ENCODE measurements at places on chromosomes 6 and 20.

- no peaks in the 10 kb centered on the region for H3K36me3 ChIP-seq
- DNase-seq, result no peak
- no peak overlapping the region for H3K4me3 ChIP-seq
- H3K4me1 ChIP-seq, result no peaks in the 10 kb centered on the region
- H3K27me3 ChIP-seq, result no peaks in the 10 kb centered on the region
- H3K27ac ChIP-seq, result no peak overlapping the region
Measured at GRCh38 chr6:22784601-22785410, 215.4 kb downstream of the HDGFL1 start.

DNA sequence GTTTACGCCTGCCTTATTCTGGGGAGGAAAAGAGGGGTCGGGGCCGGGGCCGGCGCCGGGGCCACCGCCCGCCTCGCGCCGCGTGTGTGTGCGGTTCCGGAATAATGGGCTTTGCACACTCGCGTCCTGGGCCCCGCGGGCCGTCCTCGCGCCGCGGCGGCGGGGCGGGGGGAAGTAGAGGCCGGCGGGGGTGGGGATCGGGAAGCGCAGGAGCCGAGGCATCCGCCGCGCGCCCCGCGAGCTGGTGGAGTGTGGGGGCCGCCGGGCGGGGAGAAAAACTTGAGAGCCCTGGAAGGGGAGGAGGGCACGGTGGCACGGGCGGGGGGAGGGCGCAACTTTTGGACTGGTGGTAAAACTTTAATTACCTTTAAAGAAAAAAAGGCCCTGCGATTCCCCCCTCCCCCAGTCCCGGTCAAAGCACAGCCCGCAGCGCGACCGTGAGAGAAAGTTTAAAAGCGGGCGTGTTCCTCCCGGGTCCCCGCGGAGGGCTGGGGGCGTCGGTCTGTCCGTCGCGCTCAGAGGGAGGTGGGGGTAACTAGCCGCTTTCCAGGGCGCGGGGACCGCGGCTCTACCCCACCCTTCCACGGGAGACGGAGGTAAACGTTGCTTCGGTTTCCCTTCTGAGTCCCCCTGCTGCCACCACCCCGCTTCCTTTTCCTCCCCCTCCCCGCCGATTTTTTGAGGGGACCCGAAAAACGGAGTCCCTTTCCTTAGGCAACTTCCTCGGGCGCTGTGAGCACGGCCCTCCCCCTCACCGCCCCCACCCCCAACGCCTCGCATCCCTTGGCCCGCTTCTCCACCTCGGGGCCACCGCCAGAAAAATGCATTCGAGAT, 1.9 kb downstream of the L3MBTL3 start:
- peak; percentile 64 for DNase-seq
- no peaks in the 10 kb centered on the region for H3K27me3 ChIP-seq
- peaks cover 21% of the 10 kb centered on the region for H3K36me3 ChIP-seq

- H3K27me3 ChIP-seq, result no peaks in the 10 kb centered on the region
- no peak overlapping the region for H3K27ac ChIP-seq
- peaks cover 12% of the 10 kb centered on the region for H3K4me1 ChIP-seq
Measured at GRCh38 chr20:21173485-21173884, 47.6 kb downstream of the KIZ start.

- H3K27ac ChIP-seq, result no peak overlapping the region
- DNase-seq, result no peak
- peaks cover 29% of the 10 kb centered on the region for H3K27me3 ChIP-seq
- no peak overlapping the region for H3K4me3 ChIP-seq
- no peaks in the 10 kb centered on the region for H3K36me3 ChIP-seq
Measured at GRCh38 chr20:11894062-11894461, 23.6 kb upstream of the BTBD3 start.

GRCh38 chr6:44301106-44301505, 12.0 kb downstream of the AARS2 start:
- no peak overlapping the region for H3K27ac ChIP-seq
- peaks cover 69% of the 10 kb centered on the region for H3K36me3 ChIP-seq

GRCh38 chr20:63658749-63659187, 656 bp downstream of the RTEL1 start:
- H3K27ac ChIP-seq, result peak overlapping the region; percentile 99
- no peak for DNase-seq
- peaks cover 58% of the 10 kb centered on the region for H3K36me3 ChIP-seq
- H3K27me3 ChIP-seq, result no peaks in the 10 kb centered on the region
- H3K4me3 ChIP-seq, result peak overlapping the region; percentile 97
- H3K4me1 ChIP-seq, result peaks cover 42% of the 10 kb centered on the region

DNA sequence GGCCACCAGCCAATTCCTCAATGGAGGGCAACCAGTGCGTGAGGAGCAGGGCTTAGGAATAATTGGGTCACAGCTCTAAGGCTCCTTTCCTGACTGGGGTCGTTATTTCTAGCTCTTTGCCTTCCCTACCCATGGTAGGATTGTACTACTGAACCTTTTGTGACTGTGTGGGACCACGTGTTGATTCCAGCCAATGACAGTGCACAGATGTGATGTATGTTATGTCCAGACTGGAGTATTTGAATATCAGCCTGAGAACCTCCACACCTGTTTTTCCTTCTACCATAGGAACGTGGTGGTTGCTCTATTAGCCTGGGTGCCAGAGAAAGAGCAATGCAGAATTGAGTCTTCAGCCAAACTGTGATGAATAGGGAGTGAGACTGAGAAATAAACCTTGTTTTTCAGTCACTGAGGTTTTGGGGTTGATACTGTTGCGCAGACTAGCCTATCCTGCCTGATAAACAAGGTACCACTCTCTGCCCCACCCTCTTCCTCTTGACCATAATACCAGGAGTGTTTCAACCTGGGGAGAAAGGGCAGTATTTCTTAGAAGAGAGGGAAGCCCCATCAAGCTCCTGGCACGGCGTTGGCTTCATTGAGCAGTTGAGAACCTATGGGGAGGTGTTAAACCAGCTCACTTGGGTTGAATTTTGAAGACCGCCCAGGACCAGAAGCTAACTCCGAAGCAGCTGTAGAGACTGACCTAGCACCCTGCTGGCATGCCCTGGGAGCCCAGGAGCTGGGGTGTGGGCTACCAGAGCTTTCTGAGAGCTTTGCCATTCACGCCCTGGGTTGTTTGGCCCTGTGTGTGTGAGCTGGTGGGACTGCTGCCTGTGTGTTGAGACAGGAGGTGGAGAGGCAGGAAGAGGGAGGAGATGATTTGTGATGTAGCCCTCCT, 105.5 kb upstream of the BACH2 start:
- H3K36me3 ChIP-seq, result no peaks in the 10 kb centered on the region
- no peaks in the 10 kb centered on the region for H3K27me3 ChIP-seq
- peak overlapping the region; percentile 32 for H3K4me3 ChIP-seq
- peaks cover 91% of the 10 kb centered on the region for H3K4me1 ChIP-seq

- peak overlapping the region; percentile 83 for H3K4me3 ChIP-seq
- DNase-seq, result no peak
- peaks cover 28% of the 10 kb centered on the region for H3K36me3 ChIP-seq
- peaks cover 43% of the 10 kb centered on the region for H3K4me1 ChIP-seq
Measured at GRCh38 chr20:62066339-62066982, 780 bp upstream of the TAF4 start.

DNA sequence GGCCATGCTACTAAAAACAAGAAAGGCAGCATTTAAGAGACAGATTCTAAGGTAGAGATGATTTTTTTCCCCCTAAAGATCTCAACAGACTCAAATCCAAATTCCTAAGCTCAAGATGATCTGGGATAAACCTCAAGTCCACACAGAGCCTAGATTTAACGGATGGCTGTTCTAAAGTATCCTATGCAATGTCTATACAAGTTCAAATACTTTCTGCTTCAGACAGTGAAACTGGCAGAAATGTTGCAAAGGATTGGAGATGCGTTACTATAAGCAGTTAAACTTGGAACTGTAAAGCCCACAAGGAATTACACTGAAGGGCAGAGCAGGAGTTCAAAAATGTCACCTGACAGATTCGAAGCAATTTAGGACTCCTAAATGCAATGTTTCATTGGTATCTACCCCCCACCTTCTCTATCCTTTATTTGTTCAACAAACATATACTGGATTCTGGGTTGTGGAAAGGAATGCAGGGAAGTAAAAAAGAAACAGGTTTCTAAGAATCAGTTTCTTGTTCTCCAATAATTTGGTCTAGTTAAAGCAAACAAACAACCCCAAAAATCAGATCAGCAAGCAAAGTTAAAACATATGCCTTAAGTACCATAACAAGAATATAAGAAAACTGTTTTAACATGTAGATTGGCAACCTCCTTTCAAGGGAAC, 1.6 kb downstream of the DNAAF9 start:
- H3K4me1 ChIP-seq, result peaks cover 36% of the 10 kb centered on the region
- no peak overlapping the region for H3K27ac ChIP-seq
- peaks cover 2% of the 10 kb centered on the region for H3K36me3 ChIP-seq
- H3K27me3 ChIP-seq, result peaks cover 9% of the 10 kb centered on the region
- no peak for DNase-seq

DNA sequence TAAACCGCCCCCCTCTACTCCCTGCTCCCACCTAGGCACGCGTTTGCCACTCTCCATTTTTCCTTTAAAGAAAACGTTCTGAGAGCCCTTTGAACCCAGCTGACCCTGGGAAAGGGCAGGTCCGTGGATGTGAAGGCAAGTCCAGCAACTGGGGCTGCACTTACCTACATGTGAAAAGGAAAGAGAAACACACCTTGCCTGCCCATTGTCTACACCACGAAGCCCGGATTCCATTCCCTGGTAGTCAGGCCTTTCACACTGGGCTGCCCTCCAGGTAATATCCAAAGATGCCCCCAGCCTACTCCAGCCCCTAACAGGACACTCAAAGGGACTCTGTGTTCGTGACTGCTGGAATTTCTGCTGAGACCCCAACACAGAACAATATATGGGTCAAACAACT, 94.4 kb downstream of the CD83 start:
- peak overlapping the region; percentile 89 for H3K27ac ChIP-seq
- no peak for DNase-seq
- H3K36me3 ChIP-seq, result no peaks in the 10 kb centered on the region
- peaks cover 40% of the 10 kb centered on the region for H3K4me1 ChIP-seq
- peak overlapping the region; percentile 75 for H3K4me3 ChIP-seq
- H3K27me3 ChIP-seq, result no peaks in the 10 kb centered on the region

DNA sequence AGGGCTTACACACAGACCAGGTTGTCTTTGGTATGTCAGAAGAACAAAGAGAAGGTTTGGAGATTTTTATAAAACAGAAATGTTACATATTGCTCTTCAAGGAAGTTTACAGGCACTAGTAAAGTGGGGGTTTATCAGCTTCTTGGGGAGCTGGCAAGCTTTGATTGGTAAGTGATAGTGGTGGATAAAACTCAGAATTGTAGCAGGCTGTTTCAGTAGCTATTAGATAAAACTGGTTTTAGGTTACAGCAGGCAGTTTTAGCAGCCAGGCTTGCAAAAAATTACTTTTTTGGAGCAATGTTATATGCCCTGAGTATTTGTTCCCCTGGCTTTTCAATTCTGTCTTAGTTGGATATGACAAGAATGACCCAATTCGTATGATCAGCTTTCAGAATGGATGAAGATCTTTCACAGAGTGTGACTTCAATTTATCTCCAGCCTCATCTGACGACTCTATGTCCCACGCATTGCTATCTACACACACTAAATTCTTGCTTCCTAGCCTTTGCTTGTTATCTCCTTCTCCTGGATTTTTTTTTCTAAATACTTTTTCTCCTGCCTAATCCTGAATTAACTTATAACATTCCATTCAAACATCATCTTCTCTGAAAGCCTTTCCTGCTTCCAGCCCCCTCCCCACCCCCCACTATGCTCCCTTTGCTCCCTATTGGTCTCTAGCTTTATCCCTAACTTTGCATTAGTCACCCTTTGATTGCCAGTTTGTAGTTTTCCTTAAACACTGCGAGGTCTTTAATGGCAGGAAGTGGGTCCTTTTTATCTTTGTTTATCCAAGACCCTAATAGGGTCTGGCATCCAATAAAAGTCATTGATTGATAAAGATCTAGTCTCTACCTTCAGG, 1.0 kb upstream of the TOMM34 start:
- H3K4me1 ChIP-seq, result peaks cover 78% of the 10 kb centered on the region
- H3K4me3 ChIP-seq, result peak overlapping the region; percentile 97
- no peak for DNase-seq
- H3K27ac ChIP-seq, result peak overlapping the region; percentile 98

DNA sequence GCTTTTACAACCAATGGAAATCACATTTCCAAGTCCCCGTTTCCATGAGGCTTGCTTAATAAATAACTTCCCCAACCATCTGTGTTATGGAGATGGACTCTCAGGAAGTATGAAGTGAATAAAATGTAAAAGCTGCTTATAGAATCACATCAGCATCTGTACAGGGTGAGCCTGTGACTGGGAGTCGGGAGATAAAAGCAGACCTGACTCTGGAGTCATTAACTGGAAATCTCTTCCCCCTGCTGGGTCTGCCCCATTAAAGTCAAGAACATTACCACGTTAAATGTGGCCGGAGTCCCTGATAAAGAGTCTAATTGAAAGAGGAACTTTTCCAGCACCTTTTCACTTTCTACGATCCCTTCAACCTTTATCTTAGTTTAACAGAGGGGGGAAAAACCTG, 368.5 kb downstream of the DOK5 start:
- H3K4me1 ChIP-seq, result no peaks in the 10 kb centered on the region
- H3K27me3 ChIP-seq, result no peaks in the 10 kb centered on the region
- no peak overlapping the region for H3K27ac ChIP-seq
- DNase-seq, result no peak
- no peaks in the 10 kb centered on the region for H3K36me3 ChIP-seq
- H3K4me3 ChIP-seq, result no peak overlapping the region

DNA sequence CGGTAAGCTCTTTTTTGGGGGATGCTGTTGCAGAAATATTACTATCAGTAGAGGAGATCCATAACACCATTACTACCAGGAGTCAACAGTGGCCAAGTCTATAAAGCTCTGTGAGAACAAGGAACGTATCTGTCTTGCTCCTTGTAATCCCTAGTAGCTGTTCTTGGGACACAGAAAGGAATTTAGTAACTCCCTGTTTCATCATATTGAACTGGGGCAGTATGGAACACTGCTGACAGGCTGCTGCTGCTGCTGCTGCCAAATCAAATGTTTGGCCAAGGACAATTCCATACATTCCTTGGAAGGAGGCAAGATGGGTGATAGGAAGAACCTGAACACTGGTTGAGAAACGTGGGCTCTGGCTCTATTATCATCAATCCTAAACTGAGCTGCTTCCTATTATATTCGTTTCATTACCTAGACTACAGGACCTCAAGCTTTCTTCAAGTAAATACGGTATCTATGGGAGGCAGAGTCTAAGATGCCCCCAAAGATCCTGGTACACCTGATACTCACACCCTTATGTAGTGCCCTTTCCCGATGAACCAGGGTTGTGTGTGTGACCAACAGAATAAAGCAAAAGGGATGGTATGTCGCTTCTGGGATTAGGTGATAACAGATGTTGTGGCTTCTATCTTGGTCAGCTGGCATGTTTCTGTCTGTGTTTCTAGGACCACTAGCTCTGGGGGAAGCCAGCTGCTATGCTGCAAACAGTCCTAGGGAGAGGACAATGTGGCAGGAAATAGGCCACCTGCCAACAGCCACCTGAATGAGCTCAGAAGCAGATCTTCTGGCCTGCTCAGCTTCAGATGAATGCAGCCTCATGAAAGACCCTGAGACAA, 39.5 kb downstream of the ELOVL5 start:
- H3K27me3 ChIP-seq, result no peaks in the 10 kb centered on the region
- no peak overlapping the region for H3K4me3 ChIP-seq
- peaks cover 44% of the 10 kb centered on the region for H3K36me3 ChIP-seq
- H3K4me1 ChIP-seq, result peaks cover 81% of the 10 kb centered on the region

- H3K4me1 ChIP-seq, result peaks cover 2% of the 10 kb centered on the region
- H3K27ac ChIP-seq, result no peak overlapping the region
- H3K4me3 ChIP-seq, result no peak overlapping the region
- DNase-seq, result peak; percentile 36
Measured at GRCh38 chr6:31042806-31043205, 32.5 kb downstream of the MUC22 start.
